Activated CD4-positive, CD25-positive, alpha-beta regulatory T cell treated with anti-CD3 and anti-CD28 coated beads, Interleukin-2, amount 50 U/mL, for 72 hours (primary cell): ENCODE measurements at places on chromosomes 16 and 17.

- no peak for DNase-seq
Measured at GRCh38 chr16:27414788-27415431, 12.9 kb downstream of the IL21R start.

DNA sequence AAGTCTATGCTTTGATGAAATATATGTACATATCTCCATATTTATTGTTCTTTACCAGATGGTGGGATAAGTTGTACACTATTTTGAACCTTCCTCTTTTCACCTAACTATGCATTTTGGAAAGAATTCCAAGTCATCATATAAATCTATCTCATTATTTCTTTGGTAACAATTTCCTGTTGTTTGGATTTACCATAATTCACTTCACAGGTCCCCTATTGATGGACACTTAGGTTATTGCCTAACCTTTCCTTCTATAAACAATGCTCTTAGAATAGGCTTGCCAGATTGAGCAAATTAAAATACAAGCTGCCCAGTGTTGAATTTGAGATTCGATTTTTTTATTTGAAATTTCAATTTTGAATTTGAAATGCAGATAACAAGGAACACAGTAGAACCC, 28.9 kb upstream of the DHX8 start:
- DNase-seq = no peak

DNA sequence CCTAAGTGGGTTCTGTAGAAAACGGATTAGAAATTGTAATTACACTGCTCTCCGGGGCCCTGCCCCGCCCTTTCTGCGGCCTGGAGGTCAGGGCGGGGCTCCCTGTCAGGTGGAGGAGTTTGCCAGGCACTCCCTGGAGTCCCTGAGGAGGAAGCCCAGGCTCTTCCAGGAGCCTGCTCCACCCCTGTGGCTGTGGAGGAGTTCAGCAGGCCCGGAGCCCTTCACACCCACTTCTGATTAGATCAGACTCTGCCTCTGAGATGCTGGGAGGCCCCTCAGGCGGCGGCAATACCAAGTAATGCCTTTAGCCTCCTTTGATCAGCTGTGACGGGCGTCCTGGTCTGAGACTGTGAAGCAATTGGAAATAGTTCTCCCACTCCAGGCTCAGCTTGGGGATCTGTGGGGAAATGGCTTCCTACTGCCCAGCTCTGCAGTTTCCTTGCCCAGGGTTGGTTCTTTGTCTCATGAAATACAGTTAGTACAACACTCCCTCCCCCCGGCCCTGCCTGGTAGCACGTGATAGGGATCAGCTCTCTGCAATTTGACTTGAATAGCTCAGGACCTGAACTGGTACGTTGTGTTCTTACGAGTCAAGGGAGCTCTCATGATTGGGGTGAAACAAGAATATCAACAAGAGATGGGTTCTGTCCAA, 22.3 kb downstream of the BAIAP2 start:
- DNase-seq = no peak

DNA sequence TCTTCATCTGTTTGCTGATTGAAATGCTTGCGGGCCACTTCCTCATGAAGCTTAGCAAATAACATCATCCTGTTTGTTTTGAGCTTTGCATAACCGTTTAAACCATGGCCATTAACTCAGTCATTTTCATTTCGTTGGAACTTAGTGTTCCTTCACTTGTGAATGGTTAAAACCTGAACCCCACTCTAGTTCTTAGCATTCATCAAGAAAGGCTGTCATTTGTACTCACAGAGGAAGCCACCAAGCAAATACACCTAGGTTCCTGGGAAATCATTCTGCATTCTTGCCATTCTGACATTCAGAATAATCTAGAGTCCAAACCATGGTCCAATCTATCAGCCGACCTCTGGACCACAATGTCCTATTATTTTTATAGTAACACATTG, 8.4 kb upstream of the TAT start:
- no peak for DNase-seq

DNA sequence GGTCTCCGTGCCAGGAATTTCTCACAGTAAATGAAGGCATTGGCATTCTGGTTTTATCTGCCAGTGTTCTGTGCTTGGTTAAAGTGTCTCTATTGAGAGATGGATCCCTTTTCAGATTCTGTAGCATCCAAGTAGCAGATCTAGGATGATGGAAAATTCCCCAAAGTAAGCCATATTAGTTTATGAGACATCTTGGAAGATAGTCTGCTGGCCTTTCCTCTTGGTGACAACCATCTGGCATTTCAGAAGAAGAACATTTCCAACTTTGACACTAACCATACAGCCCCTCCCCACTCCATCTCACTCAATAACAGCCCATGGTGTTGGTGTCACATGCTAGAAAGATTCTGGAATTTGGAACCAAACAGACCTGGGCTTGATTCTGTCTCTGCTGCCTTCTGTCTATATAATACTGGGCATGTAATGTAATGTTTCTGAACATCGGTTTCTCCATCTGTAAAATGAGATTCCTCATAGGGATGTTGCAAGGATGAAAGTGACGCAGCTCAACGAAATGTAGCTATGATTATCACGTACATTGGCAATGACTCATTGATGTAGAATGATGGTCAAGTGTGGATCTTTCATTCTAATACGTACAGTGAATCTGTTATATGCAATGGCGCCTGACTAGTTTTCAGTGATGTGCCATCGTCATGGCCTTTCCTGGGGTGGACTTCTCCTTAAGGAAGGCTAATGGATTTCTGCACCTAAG, 32.6 kb upstream of the PIRT start:
- DNase-seq = no peak

DNA sequence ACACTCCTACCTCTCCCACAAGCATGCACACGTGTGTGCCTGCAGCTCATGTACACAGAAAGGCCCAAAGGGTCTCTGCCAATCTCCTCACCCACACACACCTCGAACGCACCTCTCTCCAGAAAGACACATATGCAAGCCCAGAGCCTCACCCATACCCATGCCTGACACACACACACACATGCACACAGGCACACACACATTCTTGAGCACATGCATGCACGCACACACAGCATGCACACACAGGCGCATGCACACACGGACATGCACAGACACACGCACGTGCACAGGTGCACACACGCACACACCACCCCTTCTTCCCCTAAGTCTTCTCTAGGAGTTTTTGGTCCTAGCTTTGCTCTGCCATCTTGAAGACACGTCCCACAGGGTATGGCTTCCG, 48.7 kb upstream of the CACNG4 start:
- no peak for DNase-seq

DNA sequence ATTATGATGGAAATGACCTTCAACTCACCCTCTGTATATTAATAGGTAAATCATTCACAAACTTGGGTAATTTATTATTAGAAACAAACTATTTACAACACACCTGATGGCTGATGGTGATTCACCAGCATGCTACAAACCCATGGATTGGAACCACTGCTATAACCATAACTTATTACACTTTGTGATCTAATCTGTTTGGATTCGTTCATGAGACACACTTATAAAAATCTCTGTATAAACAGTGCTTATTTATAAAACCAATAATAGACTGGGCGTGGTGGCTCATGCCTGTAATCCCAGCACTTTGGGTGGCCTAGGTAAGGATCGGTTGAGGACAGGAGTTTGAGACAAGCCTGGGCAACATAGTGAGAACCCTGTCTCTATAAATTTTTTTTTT, 16.0 kb downstream of the SMIM36 start:
- no peak for DNase-seq

DNA sequence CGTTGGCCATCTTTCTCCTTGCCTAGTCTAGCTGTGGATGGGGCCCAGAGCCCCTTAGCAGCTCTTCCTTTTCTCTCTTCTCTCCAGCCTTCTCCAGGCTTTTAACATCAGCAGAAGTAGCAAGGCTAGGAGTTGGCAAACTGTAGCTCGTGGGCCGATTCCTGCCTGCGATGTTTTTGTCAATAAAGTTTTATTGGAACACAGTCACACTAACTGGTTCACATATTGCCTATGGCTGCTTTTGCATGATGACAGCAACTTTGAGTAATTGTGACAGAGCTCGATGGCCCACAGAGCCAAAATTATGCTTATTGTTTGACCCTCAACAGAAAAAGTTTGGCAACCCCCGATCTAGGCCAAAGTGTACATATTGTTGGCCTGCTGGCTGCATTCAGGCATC, 199.9 kb downstream of the RBFOX1 start:
- DNase-seq = no peak

DNA sequence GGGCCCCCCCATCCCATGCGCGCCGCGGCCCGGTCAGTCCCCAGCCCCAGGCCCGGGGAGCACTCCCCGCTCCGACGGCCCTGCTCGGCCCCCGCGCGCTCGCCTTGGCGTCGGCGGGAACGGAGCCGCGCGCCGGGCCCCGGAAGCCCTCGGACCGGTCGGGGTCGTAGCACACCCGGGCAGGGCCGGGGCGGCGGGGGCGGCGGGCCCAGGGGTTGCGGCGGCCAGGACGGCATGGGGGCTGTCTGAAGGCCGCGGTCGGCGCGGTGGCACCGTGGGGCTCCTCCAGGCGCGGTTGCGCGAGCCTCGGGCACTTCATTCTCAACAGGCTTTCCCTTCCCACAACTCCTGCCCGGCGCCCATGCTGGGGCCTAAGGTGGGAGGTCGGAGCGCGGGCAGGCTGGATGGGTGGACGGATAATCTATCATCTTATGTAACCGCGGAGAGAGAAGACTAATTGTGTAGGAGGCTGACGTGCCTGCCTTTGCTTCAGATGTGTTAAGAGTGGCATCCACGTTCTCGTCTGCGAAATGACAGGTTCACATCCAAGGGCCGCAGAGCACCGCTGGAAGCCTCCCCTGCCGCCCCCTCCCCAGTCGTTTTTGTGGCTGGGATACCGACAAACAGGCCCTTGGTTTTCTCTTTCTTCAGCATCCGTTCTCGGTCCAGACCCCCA, 708 bp downstream of the BAIAP2 start:
- DNase-seq = no peak

DNA sequence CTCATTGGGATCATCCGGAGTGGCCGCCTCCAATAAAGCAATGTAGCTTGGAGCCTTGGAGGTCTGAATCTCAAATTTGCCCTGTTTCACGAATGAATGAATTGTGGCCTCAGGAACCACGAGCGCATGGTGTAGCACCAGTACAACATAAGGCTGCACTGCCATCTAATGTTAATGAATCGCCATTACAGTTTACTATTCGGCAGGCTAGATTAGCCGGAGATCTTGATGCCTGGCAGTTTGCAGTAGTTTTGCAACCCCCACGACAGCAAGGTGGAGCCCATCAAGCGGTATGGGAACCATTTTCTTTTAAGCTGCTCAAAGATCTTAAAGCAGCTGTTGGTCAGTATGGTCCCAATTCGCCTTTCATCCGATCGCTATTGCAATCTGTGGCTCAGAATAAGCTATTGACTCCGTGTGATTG, 18.8 kb downstream of the ALOX15B start:
- DNase-seq = no peak

DNA sequence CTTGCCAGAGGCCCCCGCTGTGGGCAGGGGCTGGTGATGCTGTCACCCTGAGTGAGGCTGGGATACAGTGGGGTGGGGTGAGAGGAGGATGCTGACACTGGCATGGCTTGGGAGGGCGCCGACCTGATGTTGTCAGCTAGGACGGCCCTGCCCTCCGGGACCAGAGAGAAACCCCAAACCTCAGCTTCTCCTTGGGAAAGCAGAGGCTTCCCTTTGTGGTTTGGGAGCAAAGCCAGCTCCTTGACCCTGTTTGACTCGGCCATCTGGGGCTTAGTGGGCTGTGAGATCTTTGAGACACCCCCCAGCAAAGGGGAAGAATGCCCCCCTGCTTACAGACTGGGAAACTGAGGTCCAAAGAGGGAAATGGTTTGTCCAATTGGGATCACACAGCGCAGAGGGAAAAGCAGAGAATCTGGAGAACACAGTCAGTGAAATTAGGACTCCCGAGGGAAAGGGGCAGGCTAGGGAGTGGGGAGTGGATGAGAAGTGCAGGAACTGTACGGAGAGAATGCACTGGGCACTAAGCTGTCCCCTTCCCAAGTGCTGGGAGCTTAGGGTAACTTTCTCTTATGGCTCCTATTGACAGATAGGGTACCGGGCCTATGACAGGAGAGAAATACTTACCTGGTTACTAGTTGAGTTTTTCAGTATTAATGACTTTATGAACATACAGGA, 40.7 kb upstream of the DLX4 start:
- no peak for DNase-seq

- peak; percentile 38 for DNase-seq
Measured at GRCh38 chr16:82011199-82011641, at the start of gene SDR42E1. Gene SDR42E1, minus strand, starts transcription at chr16:82011470. Its CDS starts 10,612 bp downstream, at chr16:82000858.

- no peak for DNase-seq
Measured at GRCh38 chr17:48004983-48005382, 32.6 kb downstream of the COPZ2 start.

GRCh38 chr17:78747488-78747887, 34.6 kb downstream of the CYTH1 start:
- DNase-seq = no peak

DNA sequence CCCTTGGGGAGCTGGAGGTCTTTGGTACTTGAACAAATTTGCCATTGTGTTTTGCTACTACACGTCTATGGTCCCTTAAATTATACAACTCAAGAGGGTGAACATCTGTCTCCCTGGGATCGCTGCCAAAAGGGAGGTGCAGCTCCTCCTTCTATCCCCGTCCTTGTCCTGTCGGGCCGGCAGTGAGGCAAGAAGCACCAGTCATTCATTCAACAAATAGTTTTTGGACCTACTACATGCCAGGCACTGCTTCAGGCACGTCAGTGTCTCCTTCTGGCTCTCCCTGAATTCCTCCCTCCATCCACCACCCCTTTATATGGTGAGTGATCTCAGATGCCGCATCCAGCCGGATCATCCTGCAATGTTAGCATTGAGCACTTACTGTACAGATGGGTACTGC, 2.2 kb upstream of the RPL38 start:
- DNase-seq = no peak

GRCh38 chr16:8867216-8867931, 1.4 kb downstream of the CARHSP1 start:
- DNase-seq = no peak

DNA sequence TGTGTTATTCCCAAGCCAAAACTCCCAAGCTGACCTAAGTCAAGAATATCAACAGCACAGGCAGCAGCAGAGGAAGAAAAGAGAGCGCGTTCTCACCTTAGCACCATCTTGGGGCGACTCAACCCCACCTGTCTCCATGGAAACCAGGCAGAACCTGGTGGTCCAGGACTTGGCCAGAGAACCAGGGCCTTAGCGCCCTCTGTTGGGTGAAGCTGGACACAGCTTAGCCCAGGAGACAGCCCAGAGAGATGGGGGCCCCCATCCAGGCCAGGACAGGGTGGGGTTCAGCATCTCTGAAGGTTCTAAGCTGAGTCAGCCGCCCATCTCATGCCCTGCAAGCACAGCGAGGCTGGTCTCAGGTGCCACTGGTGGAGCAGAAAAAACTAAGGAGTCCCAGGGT, 60.1 kb upstream of the TMEM132E start:
- no peak for DNase-seq

GRCh38 chr17:50689956-50690886, 17.5 kb downstream of the ANKRD40 start:
- no peak for DNase-seq

GRCh38 chr17:80751070-80751945, 206.7 kb downstream of the RPTOR start:
- DNase-seq = no peak
